Panc1 (cell line): ENCODE measurements at places on chromosomes 2 and 18. TPM values are rescaled to one million over a fixed set of nuclear protein-coding genes. Genes with fewer than 3 reads are reported as not detected.

- DNase-seq: no peak
Measured at GRCh38 chr2:238043851-238044250, 16.9 kb upstream of the SCLY start.

GRCh38 chr2:68908392-68908970 is 37.3 kb upstream of the BMP10 start:
- DNase-seq: no peak

GRCh38 chr2:44802777-44803424 is 138.6 kb upstream of the SIX3 start:
- no peak for DNase-seq

DNA sequence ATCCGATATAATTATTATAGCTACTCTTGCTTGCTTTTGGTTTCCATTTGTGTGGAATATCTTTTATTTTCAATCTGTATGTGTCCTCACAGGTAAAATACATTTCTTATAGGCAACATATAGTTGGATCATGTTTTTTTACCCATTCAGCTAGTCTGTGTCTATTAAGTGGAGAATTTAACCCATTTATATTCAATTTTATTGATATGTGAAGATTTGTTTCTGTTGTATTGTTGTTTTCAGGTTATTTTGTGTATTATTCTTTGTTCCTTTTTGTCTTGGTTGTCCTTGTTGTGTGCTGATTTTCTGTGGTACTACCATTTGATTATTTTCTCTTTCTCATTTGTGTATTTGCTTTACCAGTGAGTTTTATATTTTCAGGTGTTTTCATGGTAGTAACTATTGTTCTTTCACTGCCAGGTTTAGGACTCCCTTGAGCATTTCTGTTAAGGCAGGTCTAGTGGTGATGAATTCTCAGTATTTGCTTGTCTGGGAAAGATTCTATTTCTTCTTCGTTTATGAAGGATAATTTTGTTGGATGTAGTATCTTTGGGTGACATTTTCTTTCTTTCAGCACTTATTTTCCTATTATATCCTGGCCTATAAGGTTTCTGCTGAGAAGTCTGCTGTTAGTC is 95.4 kb downstream of the ANKRD12 start:
- DNase-seq: no peak

DNA sequence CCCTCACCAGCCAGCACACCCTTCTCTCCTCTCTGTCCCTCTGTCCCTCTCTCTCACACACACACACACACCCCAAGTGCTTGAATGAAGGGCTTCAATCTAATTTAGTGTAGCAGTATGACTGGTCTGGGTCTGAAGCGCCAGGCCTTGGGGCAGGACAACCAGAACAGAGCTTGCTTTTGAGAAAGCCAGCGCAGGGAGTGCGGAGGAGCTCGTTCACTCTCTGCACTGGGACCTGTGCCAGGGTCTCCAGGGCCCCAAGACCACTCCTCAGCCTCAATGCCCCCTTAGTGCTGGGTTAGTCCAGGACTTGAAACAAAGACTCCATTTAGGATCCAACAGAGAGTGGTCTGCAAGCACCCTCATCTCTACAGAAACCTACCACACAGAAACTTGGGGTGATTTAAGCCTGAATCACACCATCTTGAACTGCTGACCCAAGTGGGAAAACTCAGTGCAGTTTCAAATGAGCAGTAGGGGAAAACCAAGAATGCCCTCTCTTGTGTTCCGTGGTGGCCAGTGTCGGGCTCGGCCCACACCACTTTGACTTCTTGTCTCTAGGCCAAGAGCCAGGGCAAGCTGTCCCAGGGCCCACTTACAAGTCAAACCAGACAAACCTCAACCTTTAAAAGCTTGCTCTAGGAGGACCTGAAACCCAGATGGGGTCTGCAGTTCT is 66.6 kb upstream of the WIPF1 start:
- DNase-seq: no peak

MPP4 gene
- not detected for total RNA-seq

- DNase-seq: no peak
Measured at GRCh38 chr2:94982675-94983074, 42.8 kb upstream of the MAL start.

UBR3 gene
- total RNA-seq: 27.9 TPM

DNA sequence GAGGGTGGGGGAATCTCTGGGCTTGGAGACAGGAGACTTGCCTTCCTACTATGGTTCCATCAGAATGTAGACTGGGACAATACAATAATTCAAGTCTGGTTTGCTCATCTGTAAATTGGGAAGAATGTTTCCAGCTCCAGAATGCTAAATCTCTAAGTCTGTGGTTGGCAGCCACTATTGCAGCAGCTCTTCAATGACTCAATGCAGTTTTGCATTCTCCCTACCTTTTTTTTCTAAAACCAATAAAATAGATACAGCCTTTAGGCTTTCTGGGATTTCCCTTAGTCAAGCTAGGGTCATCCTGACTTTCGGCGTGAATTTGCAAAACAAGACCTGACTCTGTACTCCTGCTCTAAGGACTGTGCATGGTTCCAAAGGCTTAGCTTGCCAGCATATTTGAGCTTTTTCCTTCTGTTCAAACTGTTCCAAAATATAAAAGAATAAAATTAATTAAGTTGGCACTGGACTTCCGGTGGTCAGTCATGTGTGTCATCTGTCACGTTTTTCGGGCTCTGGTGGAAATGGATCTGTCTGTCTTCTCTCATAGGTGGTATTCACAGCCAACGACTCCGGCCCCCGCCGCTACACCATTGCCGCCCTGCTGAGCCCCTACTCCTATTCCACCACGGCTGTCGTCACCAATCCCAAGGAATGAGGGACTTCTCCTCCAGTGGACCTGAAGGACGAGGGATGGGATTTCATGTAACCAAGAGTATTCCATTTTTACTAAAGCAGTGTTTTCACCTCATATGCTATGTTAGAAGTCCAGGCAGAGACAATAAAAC is 6.5 kb downstream of the TTR start:
- no peak for DNase-seq

GRCh38 chr2:33033606-33034081 is 86.9 kb downstream of the LTBP1 start:
- no peak for DNase-seq

- no peak for DNase-seq
Measured at GRCh38 chr2:234496055-234496834, 636 bp downstream of the ARL4C start.

DNA sequence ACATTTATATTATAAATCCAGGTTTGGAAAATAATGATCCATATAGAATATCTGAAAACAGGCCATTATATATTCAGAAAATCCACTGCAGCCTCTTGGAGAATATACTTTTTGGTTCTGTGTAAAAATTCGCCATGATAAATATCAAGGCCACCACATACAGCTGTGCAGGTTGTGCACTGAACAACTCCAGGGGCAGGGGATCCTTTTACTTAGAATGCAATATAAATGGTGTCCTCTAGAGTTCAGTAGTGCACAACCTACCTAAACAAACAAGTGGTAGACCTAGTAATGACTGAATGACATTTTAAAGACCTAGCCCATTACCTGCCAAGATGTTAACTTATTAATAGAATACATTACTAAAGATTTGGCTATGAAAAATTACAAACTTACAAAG is 22.4 kb downstream of the MOGAT1 start:
- no peak for DNase-seq

NLRC4 gene
- not detected for total RNA-seq

OR6B2 gene
- not detected for total RNA-seq
